Urinary bladder (tissue), 4 donors: ENCODE measurements at places on chromosomes 2 and 18. TPM values are rescaled to one million over a fixed set of nuclear protein-coding genes. Genes with fewer than 3 reads are reported as not detected.

Gene DSG4
- polyA plus RNA-seq, result not detected

Gene ABCB11
- polyA plus RNA-seq, result 0.04 TPM

Gene IL1RL1
- 7.3 TPM for polyA plus RNA-seq

DNA sequence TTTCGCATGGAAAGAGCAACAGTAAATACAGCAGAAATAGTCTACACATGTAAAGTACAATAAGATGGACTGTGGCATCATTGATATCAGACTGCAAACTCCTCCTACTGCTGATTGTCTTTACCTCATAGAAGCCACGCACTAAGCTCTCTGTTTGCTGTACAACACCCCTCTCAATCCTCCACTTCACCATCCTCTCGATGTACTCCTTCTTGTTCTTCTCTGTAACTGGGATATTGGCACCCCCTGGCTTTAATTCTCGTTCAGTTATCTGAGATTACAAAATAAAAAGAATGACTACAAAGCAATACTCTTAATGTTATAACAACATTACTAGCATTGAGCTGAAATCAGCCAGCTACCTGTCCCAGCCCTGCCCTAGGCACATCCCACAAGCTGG, 49.3 kb upstream of the STK17B start:
- no peak for DNase-seq

GRCh38 chr2:194566907-194567660, 1089.9 kb upstream of the SLC39A10 start:
- DNase-seq, result no peak

GRCh38 chr2:20543469-20544152, 96.7 kb downstream of the RHOB start:
- DNase-seq, result no peak

- no peak for DNase-seq
Observed at GRCh38 chr2:231181860-231182512, 16.4 kb upstream of the ARMC9 start.

DNA sequence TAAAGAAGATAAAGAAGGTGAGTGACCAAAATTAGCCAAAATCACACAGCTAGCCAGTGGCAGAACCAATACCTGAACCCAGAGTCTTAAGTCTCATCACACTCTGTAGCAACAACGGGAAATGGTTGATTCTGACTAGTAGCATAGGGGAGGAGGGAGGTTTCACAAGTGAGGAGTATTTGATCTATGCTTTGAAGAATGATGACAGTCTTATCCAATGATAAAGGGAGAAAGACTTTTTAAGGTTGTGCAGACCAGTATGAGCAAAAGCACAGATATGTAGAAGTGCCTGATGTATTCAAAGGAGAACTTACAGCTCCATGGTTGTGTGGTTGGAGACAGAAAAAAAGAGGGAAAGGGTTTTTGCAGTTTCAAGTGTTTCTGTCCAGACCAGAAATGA, 50.7 kb upstream of the LINC00305 start:
- DNase-seq, result no peak

DNA sequence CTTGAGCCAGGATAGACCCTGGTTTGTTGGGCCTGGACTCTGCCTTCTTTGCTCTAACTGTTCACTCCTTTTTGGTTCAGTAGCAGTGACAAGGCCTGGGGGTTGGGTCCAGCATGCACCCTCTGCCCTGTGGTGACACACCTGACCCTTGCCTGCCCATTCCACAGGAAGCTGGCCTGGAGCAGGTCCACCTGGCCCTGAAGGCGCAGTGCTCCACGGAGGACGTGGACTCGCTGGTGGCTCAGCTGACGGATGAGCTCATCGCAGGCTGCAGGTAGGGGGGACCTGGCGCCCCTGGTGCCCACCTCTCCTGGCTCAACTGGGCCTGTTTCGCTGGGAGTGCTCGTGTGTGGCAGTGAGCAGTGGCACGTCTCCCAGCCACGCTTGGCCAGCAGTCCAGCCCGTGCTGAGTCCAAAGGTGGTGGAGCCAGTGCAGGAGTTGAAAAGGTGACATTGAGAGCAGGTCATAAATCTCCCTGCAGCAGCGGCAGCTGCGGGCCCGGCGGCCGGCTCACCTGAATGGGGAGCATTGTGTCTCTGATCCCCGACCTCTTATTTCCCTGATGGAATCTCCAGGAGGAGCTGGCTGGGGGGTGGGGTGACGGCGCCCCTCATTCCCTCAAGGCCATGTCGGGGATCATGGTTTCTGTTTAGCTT, 102.6 kb downstream of the DYSF start:
- DNase-seq, result no peak
